Uterus (tissue), 4 donors: ENCODE measurements at places on chromosomes 16 and 17. TPM values are rescaled to one million over a fixed set of nuclear protein-coding genes. Genes with fewer than 3 reads are reported as not detected.

The TBC1D28 gene
- not detected for total RNA-seq

The HOXB9 gene
- total RNA-seq: not detected

The SBK1 gene
- 1.2 TPM for total RNA-seq

The IL32 gene
- 25.6 TPM for total RNA-seq

The LRRC75A gene
- total RNA-seq: 5.4 TPM

The C16orf46 gene
- total RNA-seq: 1.9 TPM

The ITGAX gene
- total RNA-seq: 1.4 TPM

The KRTAP2-3 gene
- not detected for total RNA-seq

The CTRB2 gene
- total RNA-seq: not detected

The BTBD17 gene
- total RNA-seq: not detected

GRCh38 chr16:80948886-80949493, 57.7 kb downstream of the CMC2 start:
- H3K27ac ChIP-seq: no peak overlapping the region
- peak; percentile 51 for DNase-seq
- no peaks in the 10 kb centered on the region for H3K4me1 ChIP-seq
- H3K27me3 ChIP-seq: no peaks in the 10 kb centered on the region
- H3K4me3 ChIP-seq: no peak overlapping the region

DNA sequence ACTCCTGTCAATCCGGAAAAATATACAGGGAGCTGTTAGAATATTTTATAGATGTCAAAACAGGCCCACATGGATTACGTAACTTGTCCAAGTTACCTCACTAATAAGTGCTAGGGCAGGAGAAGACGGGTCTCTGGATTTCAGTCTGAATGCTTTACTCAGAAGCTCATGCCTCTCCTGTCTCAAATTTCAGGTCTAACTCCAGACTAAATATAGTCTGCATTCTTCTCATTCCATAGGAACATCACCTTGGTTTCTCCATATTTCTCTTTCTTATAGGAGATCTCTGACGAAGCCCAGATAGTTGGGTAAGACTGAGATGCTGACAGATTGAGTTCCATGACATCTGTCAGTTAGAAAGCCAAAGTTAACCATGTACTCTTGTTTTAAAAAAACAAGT, 174.2 kb downstream of the STX8 start:
- no peaks in the 10 kb centered on the region for H3K27me3 ChIP-seq
- no peak overlapping the region for H3K27ac ChIP-seq
- H3K4me3 ChIP-seq: no peak overlapping the region
- H3K4me1 ChIP-seq: no peaks in the 10 kb centered on the region
- DNase-seq: no peak

DNA sequence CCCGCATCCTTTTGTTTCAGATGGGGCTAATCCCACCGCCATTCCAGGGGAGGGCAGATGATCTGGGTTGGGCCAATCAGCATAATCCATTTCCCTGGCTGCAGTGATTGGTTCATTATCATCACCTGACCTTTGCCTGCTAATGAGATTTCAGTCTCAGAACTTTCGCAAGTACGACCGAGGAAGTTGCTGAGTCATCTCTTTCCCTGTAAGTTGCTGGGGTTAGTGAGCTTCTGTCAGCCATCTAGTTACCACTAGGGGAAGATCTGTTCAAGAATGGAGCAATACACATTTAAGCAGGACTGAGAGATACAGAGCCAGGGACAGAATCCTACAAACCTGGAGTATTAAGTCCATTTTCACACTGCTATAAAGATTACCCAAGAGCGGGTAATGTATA, 65.3 kb upstream of the NUDT7 start:
- no peak overlapping the region for H3K4me3 ChIP-seq
- H3K36me3 ChIP-seq: no peaks in the 10 kb centered on the region
- H3K27ac ChIP-seq: no peak overlapping the region

DNA sequence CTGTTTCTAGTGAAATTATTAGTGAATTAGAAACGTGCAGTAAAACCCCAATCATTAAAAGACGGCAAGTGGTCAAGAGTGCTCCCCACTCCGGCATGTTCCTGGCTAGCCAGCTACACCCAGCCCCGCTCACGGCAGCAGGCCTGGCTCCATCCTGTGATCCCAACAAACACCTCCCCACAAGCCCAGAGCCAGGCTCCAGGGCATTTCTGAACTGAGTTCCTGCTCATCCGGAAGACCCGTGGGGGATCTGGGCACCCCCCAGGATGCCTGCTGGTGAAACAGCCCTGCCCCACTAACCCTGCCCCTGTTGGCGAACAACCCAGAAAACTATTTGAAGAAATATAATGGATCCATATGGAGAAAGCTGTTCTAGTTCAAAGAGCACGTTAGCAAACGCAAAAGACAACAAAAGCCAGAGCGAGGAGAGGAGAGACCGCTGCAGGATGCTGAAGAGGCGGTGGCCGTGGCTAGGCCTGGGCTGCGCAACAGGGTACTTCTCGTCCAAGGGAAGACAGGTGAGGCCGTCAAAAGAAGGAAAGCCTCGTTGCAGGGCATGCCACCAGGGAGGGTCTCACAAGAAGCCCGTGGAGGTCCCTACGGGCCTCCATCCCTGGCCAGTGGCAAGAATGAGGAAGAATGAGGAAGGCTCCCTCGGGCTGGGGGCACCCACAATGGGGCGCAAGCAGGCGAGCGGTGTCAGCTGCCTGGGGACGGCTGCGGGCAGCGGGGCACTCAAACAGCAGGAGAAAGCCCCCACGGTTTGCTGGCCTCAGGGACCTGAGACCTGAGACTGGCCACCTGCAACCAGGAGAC, 19.2 kb downstream of the SLC16A3 start:
- H3K27ac ChIP-seq: peak overlapping the region; percentile 72
- H3K27me3 ChIP-seq: no peaks in the 10 kb centered on the region
- H3K4me3 ChIP-seq: no peak overlapping the region
- H3K4me1 ChIP-seq: peaks cover 6% of the 10 kb centered on the region
- no peaks in the 10 kb centered on the region for H3K36me3 ChIP-seq

DNA sequence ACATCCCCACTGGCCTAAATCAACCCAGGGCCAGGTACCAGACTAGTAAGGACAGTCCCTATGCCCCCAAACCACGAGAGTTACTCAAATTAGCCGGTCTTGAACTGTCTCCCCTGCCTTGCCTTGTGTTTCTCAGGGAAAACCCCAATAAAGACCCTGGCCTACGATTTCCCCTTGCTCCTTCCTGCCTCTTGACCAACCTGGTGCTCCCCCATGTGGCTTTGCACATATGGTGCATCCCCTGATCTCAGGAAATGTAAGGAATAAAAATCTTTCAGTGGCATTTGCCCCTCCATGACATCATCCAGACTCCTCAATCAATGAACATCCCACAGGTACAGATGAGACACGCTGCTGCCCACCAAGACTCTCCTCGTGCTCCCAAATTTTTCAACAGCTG, 87.9 kb downstream of the ZNF18 start:
- no peak overlapping the region for H3K27ac ChIP-seq
- DNase-seq: no peak
- no peaks in the 10 kb centered on the region for H3K27me3 ChIP-seq
- H3K4me1 ChIP-seq: no peaks in the 10 kb centered on the region

- DNase-seq: no peak
- no peaks in the 10 kb centered on the region for H3K4me1 ChIP-seq
- no peaks in the 10 kb centered on the region for H3K36me3 ChIP-seq
- no peak overlapping the region for H3K4me3 ChIP-seq
These were observed 480.5 kb downstream of the CDH11 start for GRCh38 chr16:64641343-64641742.

DNA sequence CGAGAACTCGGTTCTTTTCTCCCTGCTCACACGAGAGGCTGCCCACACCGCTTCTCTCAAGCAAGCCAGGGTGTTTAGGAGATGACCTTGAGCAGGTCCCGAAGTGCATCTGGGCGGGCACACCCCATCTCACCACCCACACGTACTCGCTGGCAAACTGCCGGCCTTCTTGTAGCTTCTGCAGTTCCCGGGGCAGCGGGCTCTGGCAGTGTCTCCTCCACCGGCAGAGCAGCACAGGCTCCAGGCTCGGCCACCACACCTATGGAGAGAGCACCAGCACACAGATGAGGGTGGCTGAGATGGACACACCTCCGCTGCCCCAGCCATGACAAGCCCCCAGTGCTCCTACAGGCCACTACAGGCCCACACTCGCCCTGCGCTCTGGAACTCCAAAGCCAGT, 23.5 kb downstream of the ZNF276 start:
- no peaks in the 10 kb centered on the region for H3K27me3 ChIP-seq
- H3K27ac ChIP-seq: no peak overlapping the region
- no peaks in the 10 kb centered on the region for H3K36me3 ChIP-seq
- DNase-seq: no peak

GRCh38 chr16:16101585-16101984, 121.7 kb downstream of the ABCC6 start:
- no peaks in the 10 kb centered on the region for H3K36me3 ChIP-seq
- DNase-seq: no peak
- peaks cover 5% of the 10 kb centered on the region for H3K4me1 ChIP-seq

- no peaks in the 10 kb centered on the region for H3K36me3 ChIP-seq
- no peak overlapping the region for H3K27ac ChIP-seq
- no peaks in the 10 kb centered on the region for H3K27me3 ChIP-seq
These were observed 110.8 kb upstream of the SMURF2 start for GRCh38 chr17:64772845-64773299.

GRCh38 chr17:1153795-1154546, 25.8 kb downstream of the ABR start:
- H3K27me3 ChIP-seq: no peaks in the 10 kb centered on the region
- peak; percentile 92 for DNase-seq
- H3K36me3 ChIP-seq: no peaks in the 10 kb centered on the region
- H3K4me1 ChIP-seq: no peaks in the 10 kb centered on the region

- no peak for DNase-seq
- no peaks in the 10 kb centered on the region for H3K27me3 ChIP-seq
- H3K4me3 ChIP-seq: no peak overlapping the region
These were observed 306.7 kb upstream of the XYLT1 start for GRCh38 chr16:17777408-17777863.

DNA sequence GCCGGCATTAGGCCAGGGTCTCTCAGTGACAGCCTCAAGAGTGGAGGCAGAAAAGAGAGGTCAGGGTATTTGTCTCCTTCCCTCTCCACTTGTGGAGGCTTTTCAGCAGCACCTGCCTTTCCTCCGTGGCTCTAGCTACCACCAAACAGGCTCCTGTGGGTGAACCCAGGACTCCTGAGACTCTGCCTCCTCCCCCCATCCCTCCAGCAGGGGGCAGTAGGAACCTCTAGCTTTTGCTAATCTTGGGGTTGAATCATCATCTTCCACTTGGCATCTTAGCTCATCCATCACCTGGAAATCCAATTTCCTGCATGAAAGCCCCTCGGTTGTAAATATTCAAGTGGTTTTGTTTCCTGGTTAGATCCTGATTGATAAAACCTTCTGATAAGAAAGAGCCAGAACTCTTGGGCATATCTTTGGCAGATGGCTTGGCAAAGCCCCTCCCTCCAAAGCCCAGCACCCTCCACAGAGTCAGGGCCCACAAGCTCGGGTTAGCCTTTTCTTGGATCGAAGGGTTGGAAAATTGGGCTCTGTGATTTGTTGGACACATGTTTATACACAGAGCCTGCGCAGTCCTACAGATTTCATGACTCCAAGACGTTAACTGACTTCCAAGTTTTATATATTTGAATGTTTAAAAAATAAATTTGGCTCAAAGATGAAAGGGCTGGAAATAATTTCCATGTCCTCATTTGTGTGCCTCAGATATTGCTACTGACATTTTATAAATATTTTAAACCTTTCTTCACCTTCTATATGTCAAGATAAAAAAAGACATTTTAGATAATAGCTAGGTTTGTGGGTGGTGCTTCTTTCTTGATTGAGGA, 322.1 kb downstream of the MAP2K4 start:
- no peaks in the 10 kb centered on the region for H3K27me3 ChIP-seq
- no peak overlapping the region for H3K4me3 ChIP-seq
- H3K27ac ChIP-seq: no peak overlapping the region
- H3K4me1 ChIP-seq: no peaks in the 10 kb centered on the region

- H3K27ac ChIP-seq: no peak overlapping the region
- H3K27me3 ChIP-seq: no peaks in the 10 kb centered on the region
- no peak overlapping the region for H3K4me3 ChIP-seq
- no peak for DNase-seq
These were observed 122.9 kb upstream of the ELAC2 start for GRCh38 chr17:13140750-13141149.

- DNase-seq: no peak
- H3K27me3 ChIP-seq: no peaks in the 10 kb centered on the region
- no peaks in the 10 kb centered on the region for H3K36me3 ChIP-seq
These were observed 18.4 kb downstream of the SYT17 start for GRCh38 chr16:19186408-19186807.

GRCh38 chr17:80695979-80696378, 151.3 kb downstream of the RPTOR start:
- no peaks in the 10 kb centered on the region for H3K36me3 ChIP-seq
- no peaks in the 10 kb centered on the region for H3K27me3 ChIP-seq
- no peak overlapping the region for H3K27ac ChIP-seq
- no peak for DNase-seq
- no peaks in the 10 kb centered on the region for H3K4me1 ChIP-seq

DNA sequence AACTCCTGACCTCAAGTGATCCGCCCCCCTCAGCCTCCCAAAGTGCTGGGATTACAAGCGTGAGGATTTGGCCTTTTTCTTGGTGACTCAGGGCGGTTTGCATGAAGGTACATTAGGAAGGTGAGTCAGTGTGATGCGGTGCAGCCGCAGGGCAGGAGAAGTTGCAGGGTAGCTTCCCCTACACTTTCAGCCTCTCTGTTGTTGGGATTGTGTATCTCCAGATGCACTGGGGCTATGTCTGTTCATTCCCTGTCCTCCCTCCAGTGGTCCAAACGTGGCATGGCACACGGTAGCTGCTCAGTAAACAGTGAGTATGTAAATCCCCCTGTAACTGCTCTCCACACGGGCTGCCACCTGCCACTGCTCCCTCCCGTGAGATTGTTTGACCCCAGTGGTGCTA, 109.1 kb upstream of the CDC42EP4 start:
- DNase-seq: no peak
- H3K27ac ChIP-seq: no peak overlapping the region
- no peak overlapping the region for H3K4me3 ChIP-seq
- no peaks in the 10 kb centered on the region for H3K4me1 ChIP-seq

- no peaks in the 10 kb centered on the region for H3K36me3 ChIP-seq
- no peaks in the 10 kb centered on the region for H3K4me1 ChIP-seq
- no peak overlapping the region for H3K4me3 ChIP-seq
- H3K27me3 ChIP-seq: no peaks in the 10 kb centered on the region
These were observed 143.2 kb upstream of the CDH5 start for GRCh38 chr16:66223176-66223780.

DNA sequence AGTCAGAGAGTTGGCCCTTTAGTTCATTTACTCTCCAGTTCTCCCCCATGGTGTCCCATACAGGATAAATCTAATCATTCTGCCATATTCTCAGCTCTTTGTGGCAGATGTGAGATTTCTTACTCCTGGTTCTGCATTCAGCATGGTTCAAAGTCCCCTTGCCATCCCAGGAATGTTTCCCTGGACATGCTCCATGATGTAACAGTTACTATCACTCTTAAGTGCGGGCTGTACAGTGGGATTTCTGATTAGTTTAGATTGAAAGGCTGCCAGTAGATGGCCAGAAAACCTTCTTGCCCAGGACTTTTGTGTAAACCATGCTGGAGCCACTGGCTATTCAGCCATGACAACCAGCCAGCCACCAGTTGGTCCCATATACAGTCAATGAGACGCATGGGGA, 10.4 kb downstream of the KRT37 start:
- no peaks in the 10 kb centered on the region for H3K36me3 ChIP-seq
- no peak for DNase-seq
- H3K4me3 ChIP-seq: no peak overlapping the region
- H3K27me3 ChIP-seq: no peaks in the 10 kb centered on the region
- no peak overlapping the region for H3K27ac ChIP-seq

- no peak overlapping the region for H3K4me3 ChIP-seq
- H3K27ac ChIP-seq: no peak overlapping the region
- DNase-seq: no peak
- no peaks in the 10 kb centered on the region for H3K27me3 ChIP-seq
- H3K4me1 ChIP-seq: no peaks in the 10 kb centered on the region
These were observed 11.6 kb upstream of the DPEP1 start for GRCh38 chr16:89601906-89602272.

GRCh38 chr17:51957786-51958185, 200.7 kb downstream of the CA10 start:
- no peak overlapping the region for H3K4me3 ChIP-seq
- H3K27me3 ChIP-seq: no peaks in the 10 kb centered on the region
- H3K27ac ChIP-seq: no peak overlapping the region
- DNase-seq: no peak
